Pons (tissue), 1 donor: ENCODE measurements at places on chromosomes 11 and 22.

- peak; percentile 70 for DNase-seq
Measured at GRCh38 chr11:450809-451451, 851 bp downstream of the PTDSS2 start.

DNA sequence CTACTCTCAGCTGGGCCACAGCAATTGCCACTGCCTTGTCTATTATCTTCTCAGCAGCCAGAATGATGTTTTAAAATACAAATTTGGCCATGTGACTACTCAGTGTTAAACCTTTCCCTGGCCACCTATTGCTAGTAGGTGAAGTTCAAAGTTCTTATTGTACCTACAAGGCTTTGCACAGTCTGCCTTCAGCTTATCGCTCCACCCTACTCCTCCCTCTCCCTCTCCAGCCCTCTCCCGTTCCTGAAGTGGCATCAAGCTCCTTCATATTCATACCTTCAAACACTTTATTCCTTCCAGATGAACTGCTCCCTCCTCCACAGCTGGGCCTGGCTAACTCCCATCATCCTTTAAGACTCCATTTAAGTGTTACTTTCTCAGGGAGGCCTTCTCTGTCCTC lies 37.3 kb downstream of the OR10A6 start:
- DNase-seq, result no peak

DNA sequence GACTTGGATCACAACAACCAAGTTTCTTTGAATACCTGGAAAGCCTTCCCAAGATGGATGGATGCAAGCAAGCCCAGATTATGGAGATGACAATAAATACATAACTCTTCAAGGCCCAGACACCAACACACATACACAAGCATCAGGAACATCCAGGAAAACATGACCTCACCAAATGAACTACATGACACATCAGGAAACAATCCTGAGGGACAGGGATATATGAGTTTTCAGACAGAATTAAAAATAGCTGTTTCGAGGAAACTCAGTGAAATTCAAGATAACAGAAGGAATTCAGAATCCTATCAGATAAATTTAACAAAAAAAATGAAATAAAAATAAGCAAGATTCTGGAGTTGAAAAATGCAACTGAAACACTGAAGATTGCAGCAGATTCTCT lies 659.4 kb downstream of the METTL15 start:
- DNase-seq, result no peak

DNA sequence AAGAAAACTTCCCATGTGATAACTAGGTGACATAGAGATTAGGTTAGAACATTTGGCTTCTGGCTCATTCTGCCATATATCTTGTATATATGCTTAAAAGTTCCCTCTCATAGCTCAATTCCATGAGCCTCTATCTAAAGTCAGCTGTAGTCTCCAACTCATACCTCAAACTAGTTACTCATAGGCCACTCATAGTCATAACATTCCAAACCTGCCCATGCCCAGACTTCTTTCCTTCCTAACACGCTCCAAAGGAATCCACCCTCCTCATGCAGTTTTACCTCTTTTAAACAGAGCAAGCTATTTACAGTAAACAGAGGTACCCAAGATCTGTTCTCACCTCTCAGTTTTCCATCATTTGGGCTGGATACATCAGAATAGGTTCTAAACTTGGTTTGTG lies 39.4 kb downstream of the GLYATL2 start:
- DNase-seq, result no peak

DNA sequence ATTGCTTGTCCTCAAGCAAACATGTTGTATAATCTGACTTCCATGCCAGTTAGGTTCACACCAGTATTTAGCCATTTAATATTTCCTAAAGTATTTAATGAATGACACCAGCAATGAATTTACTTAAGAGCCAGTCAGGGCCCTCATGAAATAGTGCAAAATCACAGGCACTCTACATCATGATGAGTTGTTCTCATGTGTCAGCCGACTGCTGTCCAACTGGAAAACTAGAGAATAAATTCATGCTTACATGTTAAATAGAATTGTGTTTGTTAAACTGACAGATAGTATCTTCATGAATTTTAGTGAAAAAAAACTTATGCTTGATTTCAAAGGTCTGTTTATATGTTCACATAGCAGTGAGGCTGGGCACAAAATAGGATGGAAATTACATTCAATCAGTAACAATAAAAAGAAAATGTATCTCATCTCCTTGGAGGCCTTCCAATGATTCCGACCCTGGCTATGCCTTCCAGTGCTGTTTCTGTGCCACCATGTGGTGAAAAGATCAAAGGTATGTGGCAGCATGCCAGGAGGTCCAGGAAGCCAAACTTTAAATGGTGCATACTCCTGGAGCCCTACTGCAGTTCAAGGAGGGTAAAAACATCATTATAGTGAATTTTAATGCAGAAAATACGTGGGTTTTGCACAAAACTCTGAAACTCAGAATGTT lies 45.2 kb downstream of the CTSC start:
- DNase-seq, result no peak

DNA sequence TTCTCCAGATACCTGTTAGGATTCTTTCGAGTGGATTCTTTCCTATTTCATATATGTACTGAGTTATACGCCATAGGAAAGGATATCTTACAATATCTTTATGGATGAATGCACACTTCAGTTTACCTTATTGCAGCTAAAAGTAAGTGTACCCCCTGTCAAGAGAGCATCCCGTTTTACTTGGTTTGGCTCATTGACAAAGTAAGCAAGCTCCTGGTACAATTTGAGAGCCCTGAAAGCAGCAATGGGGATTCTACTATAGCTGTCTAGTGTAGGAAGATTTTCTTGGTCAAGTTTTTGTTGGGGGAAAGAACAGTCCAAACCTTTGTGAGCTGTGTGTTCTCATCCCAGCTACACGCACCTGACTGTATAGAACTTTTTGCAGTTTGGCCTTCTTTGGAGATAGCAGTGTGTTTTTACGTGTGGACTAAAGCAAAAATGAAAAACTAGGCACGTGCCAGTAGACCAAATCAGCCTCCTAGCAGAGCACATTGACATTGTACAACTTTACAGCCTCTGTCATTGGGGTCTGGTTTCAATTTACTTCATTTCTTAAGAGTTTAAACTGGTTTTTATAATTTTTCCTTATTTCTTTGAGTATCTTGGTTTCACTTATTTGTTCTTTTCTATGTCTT lies 44.0 kb downstream of the PPP6R3 start:
- DNase-seq, result no peak

- DNase-seq, result no peak
Measured at GRCh38 chr11:107397357-107397756, 60.3 kb downstream of the CWF19L2 start.

GRCh38 chr22:36775586-36775963 lies 344 bp downstream of the IFT27 start:
- DNase-seq, result peak; percentile 25

DNA sequence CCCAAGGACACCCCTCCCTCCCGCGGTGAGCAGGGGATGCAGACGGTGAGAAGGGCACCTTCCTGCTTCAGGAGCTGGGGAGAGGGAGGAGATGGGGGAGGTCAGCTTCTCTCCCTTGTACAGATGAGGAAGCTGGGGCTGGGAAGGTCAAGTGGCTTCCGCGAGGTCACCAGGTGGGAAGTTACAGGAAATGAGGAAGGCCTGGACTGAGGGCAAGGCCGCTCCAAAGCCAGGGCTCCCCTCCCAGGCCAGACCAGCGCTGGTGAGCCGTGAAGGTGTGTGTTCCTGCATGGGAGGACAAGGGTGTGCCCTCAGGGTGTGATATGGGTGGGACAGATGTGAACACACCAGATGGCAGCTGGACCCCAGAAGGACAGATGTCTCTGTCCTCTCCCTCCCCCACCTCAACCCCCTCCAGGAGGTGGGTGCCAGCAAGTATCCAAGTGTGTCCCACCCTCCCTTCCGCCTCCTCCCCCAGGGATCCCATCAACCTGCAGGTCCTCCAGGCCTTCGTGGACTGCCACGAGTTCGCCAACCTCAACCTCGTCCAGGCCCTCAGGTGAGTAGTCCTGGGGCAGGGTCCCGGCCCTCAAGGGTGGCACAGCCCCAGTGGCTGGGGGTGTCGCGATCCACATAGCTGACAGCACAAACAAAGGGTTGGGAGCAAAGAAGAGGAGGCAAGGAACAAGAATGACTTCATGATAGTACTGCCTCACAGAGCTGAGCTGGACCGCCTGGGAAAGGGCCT lies 16.6 kb downstream of the CYTH4 start:
- no peak for DNase-seq

DNA sequence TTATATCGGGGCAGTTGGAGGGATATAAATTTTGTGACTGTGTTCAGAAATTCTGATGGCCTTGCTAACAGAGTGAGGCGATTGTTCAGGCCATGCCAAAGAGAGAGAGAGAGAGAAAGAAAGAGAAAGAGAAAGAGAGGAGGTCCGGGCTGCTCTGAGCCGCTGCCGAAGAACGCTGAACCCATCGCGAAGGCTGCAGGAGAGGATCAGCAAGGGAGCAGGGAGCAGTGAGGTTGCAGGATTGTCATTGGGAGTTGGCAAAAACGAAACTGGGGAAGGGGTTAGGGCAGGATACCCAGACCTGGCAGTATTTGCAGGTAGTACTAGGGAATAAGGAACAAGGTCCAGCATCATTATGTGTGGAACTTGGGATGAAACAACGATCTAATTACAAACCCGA lies 537.1 kb downstream of the INSC start:
- DNase-seq, result no peak

- no peak for DNase-seq
Measured at GRCh38 chr11:93906486-93906885, 56.1 kb upstream of the VSTM5 start.

DNA sequence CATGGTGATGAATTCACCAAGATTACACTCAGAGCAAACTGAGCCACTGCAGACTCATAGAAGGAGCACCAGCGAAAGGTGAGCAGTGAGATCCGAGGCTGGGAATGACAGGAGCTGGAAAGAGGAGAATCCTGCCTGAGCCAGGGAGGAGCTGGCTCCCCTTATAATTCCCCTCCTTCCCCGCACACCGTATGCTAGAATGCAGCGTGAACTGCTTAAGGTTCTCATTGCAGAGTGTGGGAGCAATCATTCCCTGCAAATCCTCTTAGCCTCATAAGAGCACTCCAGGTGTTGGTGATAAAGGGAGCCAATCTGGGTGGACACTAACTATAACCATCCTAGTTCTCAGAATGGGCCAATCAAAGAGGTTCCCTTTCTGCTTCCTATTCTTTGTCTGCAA lies 127.6 kb upstream of the TEAD1 start:
- DNase-seq, result no peak

GRCh38 chr22:37508431-37508992 lies 10.7 kb downstream of the CARD10 start:
- no peak for DNase-seq

DNA sequence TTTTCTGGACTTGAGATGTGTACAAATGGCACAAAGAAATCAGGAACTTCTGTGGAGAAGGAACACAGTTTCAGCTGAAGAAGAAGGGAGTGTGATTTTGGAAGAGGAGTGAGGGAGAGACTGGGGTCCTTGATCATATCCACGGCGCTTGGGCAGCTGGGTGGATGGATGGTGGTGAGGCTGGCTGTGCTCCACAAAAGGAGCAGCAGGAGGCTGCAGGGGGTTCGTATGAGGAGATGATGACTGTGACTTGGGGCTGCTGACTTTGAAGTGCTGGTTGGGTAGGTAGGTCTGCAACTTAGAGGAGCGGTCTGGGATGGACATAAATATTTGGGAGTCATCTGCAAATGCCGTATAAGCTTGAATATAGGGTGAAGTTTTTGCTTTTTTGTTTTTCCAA lies 1.3 kb upstream of the DCHS1 start:
- no peak for DNase-seq
